NCI-H1105 (cell line): ENCODE measurements at places on chromosomes 2 and 18.

- no peak for DNase-seq
Measured at GRCh38 chr2:31238126-31238905, 4.4 kb downstream of the EHD3 start.

DNA sequence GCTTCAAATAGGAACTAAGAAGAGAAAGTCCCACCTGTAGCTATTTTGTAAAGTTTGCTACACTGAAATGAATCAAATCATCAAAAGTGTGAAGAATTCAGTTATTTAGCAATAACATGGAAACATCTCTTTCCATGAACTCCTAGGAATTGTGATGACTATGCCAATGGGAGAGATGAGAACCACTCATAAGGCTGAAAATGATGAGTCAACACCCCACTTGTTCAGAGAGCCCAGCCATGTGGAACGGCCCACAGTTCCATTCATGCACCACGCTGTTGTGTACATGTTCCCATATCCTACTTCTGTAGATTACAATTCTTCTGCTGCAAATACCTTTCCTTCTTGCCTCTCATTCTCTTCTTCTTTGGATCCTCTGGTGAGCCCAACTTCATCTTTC lies 645.5 kb upstream of the ID2 start:
- no peak for DNase-seq

DNA sequence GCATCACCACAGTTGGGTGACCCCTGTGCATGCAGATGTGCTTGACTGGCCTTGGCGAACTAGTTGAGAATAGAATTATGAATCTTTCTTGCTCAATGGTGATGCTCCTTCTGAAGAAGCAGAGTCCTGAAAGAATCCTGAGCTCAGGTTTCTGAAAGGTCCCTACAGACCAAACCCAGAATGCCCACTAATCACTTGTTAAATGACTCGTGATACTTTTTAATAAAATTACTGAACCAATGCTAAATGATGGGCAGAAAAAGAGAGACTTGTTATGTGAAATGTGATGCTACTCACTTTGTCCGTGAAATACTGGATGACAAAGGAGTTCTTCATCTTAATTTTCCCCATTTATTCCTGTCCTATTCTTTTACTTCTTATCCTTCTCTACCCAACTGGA lies 263.5 kb upstream of the LRRTM1 start:
- DNase-seq = no peak

- no peak for DNase-seq
Measured at GRCh38 chr18:56598422-56598821, 40.0 kb downstream of the TXNL1 start.

- DNase-seq = no peak
Measured at GRCh38 chr2:128641421-128642080, 322.9 kb upstream of the HS6ST1 start.

- DNase-seq = no peak
Measured at GRCh38 chr2:85930129-85931124, 41.6 kb upstream of the ST3GAL5 start.

DNA sequence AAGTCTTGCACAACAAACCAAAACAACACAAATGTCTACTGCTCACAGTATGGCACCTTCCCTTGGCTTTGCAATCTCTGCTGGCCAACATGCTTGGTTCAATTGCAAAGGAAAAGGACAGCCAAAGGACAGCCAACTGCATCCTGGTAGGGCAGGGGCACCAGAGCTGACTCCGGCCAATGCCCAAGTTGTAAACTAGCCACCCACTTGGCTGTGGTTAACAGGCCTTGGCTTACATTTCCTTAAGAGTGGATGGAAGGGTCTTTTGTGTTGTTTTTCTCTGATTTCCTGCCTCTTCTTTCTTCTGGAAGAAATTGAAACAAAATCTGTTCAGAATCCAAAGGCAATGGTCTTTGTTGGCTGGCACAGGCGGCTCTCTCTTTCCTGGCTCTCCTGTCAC lies 119.1 kb upstream of the TRIB2 start:
- DNase-seq = no peak

DNA sequence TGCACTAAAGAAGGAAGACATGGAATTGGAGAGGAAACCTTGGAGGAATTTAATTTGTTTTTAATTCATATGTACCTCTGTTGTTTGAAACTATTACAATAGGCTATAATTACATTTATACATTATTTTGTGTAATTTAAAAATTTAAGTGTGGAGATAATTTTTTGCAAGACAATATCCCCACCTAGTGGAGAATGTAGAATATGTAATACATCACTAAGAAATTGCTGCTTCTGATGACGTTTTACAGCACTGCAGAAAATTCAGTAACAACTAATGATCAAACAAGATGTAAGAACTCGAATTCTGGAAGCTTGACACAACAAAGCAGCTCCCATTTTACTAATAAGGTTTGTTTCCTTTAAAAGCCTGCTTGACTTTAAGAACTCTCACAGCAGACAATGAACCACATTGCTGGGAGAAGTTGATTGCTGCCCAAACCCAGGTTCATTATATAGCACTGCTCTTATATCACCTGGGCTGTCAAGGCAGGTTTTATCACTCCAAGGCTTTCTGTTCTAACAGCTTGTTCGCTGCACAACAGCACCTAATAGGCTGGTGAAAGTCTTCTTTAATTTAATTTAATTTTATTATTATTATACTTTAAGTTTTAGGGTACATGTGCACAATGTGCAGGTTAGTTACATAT lies 53.4 kb downstream of the THADA start:
- DNase-seq = peak; percentile 7

DNA sequence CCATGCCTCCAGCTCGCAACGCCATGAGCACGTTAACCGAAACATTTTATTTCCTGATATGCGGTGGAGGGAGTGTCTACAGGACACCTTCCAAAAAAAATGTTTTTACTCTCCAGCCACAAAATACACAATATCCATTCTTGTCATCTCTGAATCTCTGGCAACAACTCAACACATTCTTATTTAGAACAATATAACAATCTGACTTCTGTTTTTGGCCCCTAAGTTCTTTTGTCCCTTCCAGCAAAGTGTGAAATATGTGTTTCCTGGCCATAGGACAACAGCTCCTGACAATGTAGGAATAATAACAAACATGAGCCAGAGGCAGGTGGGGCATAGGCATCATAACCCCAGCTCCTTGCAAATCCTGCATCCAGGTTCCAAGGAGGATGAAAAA lies 163.0 kb downstream of the DDX1 start:
- no peak for DNase-seq

GRCh38 chr2:187877391-187877790 lies 323.2 kb upstream of the TFPI start:
- no peak for DNase-seq

DNA sequence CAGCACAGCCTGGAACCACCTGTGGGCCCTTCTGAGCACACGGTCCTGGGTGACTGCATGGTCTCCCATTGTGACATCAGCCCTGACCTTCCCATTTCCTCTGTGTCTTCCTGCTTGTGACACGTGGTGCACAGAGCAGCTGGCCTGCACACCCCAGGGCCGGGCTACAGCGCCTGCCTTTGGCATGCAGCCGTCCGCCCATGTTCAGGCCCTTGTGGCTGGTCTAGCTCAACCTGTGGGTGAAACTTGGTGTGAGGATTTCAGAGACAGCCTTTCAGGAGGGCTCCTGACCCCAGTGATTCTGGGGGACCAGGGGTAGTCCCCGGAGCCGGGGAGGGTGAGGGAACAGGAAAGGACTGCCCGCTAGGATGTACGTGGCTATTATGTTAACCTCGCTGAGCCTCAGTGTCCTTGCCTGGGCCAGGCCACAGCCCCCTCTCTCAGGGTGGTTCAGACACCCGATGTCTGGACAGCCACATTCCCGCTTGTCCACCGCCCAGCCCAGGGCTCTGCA lies 284.8 kb upstream of the HS6ST1 start:
- no peak for DNase-seq

- no peak for DNase-seq
Measured at GRCh38 chr2:33421820-33422219, 54.6 kb upstream of the RASGRP3 start.

GRCh38 chr2:17733599-17733998 lies 20.0 kb downstream of the SMC6 start:
- no peak for DNase-seq

- DNase-seq = no peak
Measured at GRCh38 chr2:114061566-114062098, 171.7 kb downstream of the ACTR3 start.

GRCh38 chr2:71725836-71726235 lies 272.5 kb downstream of the DYSF start:
- DNase-seq = no peak

- DNase-seq = no peak
Measured at GRCh38 chr2:174763780-174764179, 492 bp downstream of the CHRNA1 start.

- no peak for DNase-seq
Measured at GRCh38 chr2:217106650-217107014, 246.8 kb upstream of the TNP1 start.

- DNase-seq = no peak
Measured at GRCh38 chr2:160490733-160491685, 2.6 kb downstream of the RBMS1 start.

DNA sequence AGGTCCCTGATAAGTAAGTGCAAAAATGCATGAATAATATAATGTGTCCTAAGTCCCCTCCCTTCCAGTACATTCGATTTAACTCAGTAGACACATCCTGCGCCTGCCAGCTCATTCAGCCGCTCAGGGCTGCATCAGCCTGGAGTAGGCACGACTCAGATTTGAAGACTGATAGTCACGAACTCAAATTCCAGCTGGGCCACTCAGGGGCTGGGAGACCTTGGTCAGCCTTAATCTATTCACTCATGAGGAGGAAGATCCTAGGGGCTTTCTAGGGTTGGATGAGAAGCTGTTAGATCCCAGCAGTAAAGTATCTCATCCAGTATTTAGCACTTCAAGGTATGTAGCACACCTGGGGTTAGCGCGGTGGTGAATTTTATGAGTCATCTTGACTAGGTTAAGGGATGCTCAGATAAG lies 98.9 kb upstream of the ODC1 start:
- DNase-seq = no peak

DNA sequence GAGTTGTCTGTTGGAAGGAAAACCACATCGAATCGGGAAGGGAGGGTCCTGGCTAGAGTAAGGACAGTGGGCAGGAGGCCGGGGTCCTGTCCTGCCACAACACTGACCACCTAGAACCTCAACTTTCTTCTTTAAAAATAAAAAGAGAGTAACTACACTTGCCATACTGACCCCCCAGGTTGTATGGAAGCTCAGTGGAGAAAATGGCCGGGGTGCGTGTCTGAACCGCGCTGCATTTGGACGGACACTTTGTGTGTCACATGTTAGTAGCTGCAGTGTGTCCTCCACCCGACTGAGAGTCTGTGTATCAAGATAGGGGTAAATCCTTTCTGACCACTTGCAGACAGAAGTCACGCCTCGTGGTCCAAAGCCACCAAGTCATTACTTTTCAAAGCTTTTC lies 87.0 kb downstream of the GBX2 start:
- DNase-seq = no peak

- DNase-seq = no peak
Measured at GRCh38 chr2:127654838-127655175, 8.9 kb downstream of the GPR17 start.

- no peak for DNase-seq
Measured at GRCh38 chr2:180730976-180731375, 249.4 kb upstream of the UBE2E3 start.

DNA sequence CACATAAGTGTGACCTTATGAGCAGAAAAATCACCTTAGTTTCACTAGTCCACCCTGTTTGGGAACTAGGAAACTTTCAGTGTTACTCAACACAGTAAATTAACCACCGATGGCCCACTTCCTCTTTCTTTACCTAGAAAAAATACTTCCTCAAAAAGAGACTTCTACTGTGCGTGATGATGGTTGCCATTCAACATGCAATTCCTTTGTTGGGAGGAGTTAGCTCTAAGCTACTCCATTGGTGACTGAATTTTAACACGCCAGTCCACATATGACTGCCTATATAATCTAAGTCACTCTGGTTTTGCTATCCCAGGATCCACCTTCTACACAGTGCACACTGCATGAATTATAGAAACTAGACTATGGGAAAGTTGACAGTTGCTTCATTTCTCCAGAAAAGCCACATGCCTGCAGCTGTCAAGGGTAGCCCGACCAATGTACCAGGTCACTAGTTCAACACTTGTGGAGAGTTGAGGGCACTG lies 47.8 kb upstream of the REG3G start:
- DNase-seq = no peak

DNA sequence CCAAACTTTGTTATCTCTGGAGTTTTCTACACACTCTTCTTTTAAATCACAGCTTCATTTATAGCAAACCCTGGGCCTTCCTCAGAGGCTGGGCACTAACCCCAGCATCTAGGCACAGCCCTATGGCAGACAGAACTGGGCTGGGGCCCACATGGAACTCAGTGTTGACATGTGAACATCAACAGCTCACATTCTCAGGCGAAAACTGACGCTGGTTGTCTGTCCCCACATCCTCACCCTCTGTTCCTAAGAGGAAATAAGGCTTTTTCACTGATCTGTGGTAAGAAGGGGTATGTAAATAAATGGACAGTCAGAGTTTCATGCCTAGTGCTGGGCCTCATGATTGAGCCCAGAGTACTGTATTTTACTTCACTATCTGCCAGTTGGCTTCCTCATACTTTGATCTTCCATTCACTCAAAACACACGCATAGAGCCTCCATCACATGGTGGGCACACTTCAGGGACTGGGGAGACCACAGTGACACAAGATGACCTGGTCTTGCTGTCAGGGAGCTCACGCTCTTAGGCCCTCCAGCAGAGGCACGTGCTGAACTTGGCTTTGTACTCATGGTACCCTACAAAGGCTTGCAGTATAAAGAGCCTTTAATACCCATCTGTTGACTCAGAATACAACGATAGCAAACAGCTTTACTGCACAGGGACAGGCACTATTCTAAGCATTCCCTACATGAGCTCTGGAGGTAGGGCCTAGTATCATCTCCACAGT lies 43.0 kb downstream of the EFEMP1 start:
- DNase-seq = no peak

GRCh38 chr2:96306370-96306769 lies 1.0 kb upstream of the SNRNP200 start:
- DNase-seq = no peak

- DNase-seq = no peak
Measured at GRCh38 chr18:63147973-63148372, 171.6 kb downstream of the BCL2 start.

- DNase-seq = no peak
Measured at GRCh38 chr2:36781907-36782720, 85.6 kb downstream of the VIT start.

DNA sequence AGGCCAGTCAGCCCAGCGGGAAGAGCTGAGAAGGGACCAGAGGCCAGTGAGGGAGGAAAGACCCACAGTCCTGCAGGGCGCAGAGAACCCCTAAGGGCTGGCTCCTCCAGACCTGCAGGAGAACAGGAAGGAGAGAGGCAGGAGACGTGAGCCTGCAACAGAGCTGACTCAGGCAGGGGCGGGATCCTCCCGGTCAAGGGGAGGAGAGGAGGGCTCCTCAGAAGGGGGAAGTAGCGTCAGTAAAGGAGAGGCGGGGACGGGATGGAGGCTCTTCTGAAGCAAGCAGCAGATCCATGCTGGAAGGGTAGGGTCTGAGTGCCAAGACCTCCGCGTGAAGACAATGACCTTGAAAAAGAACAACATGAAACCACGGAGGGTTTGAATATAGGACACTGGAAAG lies 50.8 kb downstream of the TRABD2A start:
- DNase-seq = no peak
